ENCODE measurements at places on chromosomes 7 and 10.

GRCh38 chr10:132129431-132129830, 57.3 kb upstream of the DPYSL4 start:
- DNase-seq, result no peak

GRCh38 chr7:10888861-10889260, 84.8 kb upstream of the PHF14 start:
- DNase-seq, result no peak

DNA sequence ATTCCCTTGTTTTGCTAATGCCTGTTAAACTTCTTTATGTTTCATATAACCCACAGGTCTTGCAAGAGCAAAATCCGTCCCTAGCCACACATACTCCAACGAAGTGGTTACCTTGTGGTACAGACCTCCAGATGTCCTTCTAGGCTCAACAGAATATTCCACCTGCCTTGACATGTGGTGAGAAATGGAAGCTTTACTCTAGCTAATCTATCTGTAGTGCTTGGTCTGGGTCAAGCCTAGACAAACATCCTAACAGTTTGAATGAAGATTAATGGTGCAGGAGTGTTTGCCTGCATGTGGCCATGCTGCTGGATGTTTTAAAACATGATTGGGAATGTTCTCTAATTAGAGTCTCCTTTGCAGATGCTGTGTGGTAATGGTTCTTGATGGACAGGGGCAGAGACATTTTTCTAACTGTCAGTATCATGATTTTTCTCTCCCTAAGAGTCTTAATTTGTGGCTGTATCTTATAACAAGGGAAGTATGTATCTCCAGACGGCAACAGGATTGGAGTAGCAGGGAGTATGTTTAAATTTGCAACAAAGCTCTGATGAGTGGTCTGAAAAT, 308.5 kb upstream of the FZD1 start:
- no peak for DNase-seq

GRCh38 chr7:46015107-46015868, 94.2 kb upstream of the IGFBP3 start:
- no peak for DNase-seq

GRCh38 chr10:133405844-133406527, 12.0 kb downstream of the MTG1 start:
- DNase-seq, result no peak

GRCh38 chr10:607545-608185, 81.8 kb downstream of the DIP2C start:
- DNase-seq, result no peak

GRCh38 chr7:151057506-151057988, at the start of gene CDK5:
Gene CDK5 (minus strand): TSS chr7:151057897. CDS start chr7:151057848, 49 bp downstream.
- DNase-seq, result no peak

Measured in activated CD4-positive, CD25-positive, alpha-beta regulatory T cell (primary cell).